Upper lobe of right lung (tissue), 1 donor: ENCODE measurements at places on chromosomes 13 and 19.

DNA sequence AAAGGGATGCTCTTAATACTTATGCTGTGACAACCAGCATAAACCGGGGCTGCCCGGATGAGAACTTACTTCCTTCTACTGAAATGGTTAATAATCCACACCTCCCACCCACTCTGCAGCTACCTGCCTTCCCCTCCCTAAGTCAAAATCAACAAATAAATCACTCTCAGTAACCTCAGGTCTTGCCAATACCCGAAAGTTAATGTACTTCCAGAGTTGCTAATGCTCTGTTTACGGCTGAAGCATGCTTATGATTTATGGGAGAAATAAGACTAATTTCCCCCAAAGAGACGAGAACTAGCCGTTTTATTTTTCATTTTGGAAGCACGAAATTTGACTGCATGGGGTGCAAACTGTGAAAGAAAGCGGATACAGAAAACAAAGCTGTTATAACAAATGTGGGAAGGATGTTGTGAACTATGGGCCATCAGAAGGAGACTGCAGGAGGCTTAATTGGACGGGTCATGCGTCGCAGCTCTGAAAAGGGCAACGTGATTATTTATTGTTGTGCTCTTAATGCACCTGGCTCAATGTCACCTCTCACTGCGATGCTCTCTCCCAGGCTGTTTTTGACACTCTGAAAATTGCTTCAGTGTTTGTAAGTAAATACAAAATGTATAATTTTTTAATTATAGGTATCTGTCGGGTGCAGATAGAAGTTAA is 114.0 kb upstream of the SLC7A1 start:
- DNase-seq: no peak

DNA sequence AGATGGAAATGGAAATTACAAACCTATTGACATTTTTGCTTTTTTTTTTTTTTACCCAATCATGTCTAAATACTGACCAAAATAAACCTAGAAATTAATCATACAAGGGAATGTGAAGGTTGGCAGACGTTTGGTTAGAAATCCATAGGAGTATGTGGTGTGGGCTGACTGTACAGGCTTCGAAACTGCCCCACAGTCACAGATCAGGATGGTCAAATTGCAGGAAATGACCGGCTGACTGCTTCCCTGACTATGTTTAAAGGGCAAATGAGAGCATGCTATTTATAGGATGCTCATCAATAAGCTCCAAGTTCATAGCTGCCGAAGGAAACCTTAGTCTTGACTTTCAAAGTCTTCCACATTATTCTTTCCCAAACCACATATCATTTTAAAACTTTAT is 118.4 kb downstream of the COG6 start:
- DNase-seq: no peak

GRCh38 chr13:67740871-67741535 is 510.9 kb upstream of the PCDH9 start:
- no peak for DNase-seq

DNA sequence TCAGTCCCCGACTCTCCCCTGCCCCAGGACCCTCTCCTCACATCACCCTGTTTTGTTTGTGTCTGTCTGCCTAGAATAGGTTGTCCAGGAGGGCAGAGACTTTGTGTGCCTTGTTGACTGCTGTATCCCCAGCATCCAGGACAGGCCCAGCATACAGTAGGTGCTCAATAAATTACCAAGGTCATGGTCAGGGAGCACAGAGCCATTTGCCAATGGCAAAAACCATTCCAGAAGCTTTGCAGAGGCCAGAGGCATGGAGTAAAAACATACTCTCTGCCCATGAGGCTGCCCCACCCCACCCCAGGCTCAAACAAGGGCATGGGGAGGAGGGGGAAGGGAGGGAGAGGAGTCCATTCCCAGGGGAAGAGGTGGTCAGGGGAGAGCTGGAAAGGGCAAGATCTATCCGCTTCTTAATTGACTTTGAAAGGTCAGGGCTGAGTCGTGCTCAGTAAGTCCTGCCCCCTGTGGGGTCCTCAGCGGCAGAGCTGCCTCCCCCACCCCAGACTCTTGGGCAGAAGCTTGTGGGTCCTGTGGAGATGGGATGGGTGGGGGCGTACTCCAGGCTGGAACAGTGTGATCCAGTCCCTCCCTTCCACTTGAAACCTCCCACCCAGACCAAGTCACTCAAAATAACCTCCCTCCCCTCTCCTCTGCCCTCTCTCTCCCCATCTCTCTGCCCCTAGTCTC is 4.4 kb downstream of the GPR4 start:
- DNase-seq: no peak

DNA sequence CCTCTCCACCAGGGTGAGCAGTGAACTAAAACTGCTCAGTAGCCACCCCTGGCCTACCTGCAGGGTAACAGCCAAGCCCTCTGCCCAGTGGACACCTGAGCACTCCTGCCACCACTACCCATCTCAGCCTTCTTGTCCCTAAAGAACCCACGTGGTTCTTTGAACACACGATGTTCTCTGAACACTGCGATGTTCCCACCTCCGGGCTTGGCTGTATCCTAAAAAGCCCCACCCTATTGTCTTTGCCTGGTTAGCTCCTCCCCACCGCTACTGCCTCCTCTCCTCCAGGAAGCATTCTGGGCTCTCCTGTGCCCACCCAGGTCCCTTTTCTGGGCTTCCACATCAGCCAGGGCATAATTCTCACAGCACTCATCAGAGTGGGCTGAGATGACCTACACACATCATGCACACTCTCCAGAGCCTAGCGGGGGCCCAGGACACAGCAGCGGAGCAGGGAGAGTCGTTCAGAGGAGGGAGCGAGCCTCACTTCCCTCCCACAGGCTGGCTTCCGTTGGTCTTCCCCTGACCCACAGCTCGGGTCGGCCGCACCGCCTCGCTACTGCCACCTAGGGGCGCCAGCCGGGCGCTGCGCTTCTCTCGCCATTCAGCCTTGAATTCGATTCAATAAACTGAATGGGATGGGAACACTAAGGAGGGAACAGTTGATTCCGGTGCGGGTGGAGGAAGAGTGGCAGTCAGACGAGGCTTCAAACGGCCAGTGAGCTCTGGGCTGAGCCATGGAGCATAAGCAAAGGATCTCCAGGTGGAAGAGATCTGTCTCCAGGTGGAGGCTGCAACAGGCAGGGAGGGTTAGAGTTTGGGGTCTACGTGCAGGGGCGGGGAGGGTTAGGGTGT is 3.2 kb downstream of the ELAVL1 start:
- DNase-seq: peak; percentile 91

DNA sequence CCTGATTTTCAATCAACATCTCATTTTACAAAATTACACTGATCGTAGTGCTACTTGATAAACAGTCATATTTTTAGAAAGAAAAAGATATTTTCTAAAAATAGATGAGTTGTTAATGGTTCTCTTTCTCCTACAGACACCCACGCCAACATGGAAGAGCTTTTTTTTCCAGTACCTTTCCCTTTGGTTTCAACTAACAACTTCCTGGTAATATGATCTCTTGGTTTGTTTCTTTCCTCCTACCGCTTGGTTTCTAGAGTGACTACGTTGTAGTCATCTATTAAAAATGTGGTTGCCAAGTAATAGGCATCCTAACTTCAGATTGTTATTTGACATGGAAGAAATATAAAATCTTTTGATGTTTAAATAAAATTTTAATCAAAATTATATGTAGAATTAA is 189.0 kb downstream of the LACC1 start:
- no peak for DNase-seq

GRCh38 chr19:8336660-8337059 is 6.4 kb downstream of the KANK3 start:
- DNase-seq: no peak

DNA sequence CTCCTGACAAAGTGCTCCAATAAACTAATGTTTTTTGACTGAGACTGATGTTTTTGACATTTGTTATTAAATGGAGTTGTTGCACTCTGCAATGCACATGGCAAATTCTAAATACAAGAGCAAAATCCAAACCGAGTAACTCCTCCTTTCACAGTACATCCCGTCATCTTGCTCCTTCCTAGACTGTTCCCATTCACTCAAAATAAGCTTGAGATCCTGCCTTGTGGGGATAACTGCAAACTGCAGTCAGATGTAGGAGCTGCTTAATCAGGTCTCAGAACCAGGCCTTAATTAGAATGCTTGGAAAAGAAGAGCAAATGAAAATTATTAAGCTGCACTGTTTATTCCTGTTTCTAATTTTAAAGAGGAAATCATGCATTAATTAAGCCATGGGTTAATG is 134.8 kb upstream of the SPRY2 start:
- no peak for DNase-seq

DNA sequence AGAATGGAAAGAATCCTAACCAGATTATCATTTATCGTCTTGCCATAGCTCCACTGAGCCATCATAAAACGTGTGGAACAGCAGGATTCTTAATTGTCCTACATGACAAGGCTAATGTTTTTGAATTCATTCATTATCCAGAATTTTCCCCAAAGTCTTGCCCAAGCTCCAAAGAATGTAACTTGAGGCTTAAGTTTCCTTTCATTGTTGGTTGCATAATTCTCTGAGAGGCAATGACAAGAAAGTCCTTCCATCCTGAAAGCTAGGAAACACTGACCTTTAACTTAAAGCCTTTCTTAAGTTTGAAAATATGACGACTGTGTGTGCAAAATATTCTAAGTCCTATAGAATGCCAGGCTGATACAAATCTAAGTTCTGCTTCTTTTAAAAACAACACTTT is 546.1 kb downstream of the SUCLA2 start:
- DNase-seq: no peak

GRCh38 chr13:113417008-113417751 is 36.1 kb downstream of the ADPRHL1 start:
- DNase-seq: peak; percentile 55

DNA sequence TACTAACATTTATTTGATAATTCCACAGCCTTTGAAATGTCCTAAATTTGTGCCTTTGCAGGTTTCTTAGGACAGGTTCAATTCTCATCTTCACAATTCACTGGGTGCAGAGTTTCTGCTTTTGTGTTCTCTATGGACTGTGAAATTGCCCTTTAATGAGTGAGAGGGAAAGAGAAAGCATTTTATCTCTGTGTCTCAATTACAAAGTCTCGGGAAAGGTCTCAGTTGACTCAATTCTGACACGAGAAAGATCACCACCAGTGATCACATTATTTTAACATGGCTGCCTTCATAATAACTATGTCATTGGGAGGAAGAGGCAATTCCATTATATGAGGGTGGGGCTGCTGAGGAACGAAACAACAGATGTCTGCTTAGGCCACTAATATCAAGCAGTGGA is 26.2 kb upstream of the LRCH1 start:
- no peak for DNase-seq

DNA sequence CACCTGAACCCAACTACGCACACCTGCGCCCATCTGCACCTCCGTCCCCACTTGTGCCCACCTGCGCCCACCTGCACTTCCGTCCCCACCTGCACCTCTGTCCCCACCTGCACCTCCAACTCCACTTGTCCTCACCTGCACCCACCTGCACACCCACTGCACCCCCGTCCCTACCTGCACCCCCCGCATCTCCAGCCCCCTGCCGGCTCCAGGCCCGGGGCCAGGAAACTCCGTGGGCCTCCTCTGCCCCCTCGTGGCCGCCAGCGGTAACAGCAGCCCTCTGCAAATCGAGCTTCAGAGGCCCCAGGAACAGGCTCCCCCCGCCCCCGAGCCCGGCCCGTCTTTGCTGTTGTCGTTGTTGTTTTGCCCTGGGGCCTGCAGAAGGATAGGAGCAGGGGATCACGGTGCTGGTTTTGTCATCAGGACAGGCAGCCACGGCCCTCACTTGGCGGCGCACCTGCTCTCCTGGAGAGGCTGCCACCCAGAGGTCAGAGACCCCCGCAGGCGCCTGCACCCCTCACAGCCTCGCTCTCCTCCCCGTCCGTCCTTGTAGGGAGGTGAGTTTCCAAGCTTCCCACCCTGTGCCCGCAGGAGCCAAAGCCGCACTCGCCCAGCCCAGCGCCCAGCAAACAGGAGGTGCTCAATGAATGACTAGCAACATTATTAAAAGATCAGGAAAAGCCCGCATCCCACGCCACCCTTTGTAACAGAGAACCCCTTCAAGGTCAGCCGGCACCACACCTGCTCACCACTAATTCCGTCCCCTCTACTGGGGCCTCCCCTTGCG is 65.4 kb downstream of the GNG7 start:
- peak; percentile 89 for DNase-seq

GRCh38 chr13:93326234-93326811 is 99.7 kb downstream of the GPC6 start:
- DNase-seq: no peak

DNA sequence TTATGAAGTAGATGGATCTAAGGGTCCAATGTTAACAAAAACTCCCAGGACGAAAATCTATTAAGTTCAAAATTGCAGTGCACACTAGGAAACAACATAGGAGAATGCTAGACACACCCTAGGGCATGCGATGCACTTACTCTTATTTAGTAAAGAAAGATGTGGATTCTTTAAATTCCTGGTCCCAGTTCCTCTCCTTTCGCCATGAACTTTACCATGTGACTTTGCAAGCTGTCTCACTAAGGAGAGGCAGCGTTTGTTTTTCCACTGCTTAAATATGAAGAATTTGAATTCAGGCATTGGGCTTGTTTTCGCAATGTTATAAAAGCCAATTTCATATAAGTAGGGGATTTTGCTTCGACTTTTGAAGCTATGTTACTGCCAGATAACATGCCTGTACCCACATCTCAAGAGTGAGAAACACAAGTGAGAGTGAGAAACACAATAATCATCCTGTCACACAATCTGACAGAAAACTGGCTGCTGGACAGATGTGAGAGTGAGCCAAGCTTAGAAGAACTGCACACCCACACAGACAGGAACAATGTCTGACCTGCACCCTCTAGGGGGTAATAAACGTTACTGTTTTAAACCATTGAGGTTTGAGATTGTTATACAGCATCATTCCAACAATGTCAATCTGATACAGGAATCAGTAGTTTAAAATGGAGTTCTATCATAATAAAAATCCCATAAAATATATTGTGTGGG is 1308.4 kb downstream of the SLITRK5 start:
- no peak for DNase-seq
